ENCODE measurements at places on chromosomes 11 and 22. TPM values are rescaled to one million over a fixed set of nuclear protein-coding genes. Genes with fewer than 3 reads are reported as not detected.
A peak's percentile ranks its signal among the peaks of the same experiment; 100 is the strongest.

- peak within 1 kb of the TSS; percentile 96 for H3K27ac ChIP-seq
- H3K27me3 ChIP-seq: no peaks in the 10 kb centered on the region
- H3K36me3 ChIP-seq: peaks cover 2% of the 10 kb centered on the region
Observed at GRCh38 chr22:30266445-30267381, at the start of gene OSM. Gene OSM (minus strand): TSS chr22:30266851. CDS start chr22:30266799, 52 bp downstream.

DNA sequence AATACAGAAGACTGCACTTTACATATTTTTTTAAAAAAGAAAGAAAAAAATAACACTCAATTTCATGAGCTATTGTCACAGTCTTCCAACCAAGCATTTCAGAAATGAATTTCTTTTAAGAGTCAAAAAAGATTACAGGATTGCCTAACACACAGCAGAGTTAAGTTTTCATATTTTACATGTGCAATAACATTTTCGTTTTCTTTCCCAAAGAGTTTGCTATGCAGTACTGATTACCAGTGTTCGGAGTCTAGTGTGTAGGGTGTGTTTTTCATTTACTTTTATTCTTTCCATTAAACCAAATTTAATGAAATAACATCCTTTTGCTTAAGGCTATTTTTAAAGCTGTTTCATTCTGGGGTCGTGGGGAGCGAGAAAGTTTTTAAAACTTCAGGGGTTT lies 53.2 kb downstream of the MN1 start:
- DNase-seq: no peak
- H3K36me3 ChIP-seq: peaks cover 2% of the 10 kb centered on the region
- peaks cover 3% of the 10 kb centered on the region for H3K4me1 ChIP-seq
- no peak overlapping the region for H3K27ac ChIP-seq

DNA sequence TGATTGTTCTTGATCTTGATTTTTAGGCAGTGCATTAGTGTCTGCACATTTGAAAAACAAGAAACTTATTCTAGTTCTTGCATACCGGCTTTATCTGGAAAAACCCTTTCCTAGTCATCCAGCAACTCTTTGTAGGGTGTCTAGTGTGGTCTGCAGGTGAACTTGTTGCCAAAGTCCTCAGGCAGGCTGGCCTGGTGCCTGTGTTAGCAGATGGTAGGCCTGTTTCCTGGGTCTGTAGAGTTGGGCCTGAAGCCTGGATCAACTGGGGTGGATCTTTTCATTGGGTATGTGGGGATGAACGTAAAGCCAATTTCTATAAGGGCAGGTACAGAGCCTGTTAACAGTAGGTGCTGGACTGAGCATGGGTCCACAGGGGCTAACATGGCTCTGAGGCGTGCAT lies 5.6 kb upstream of the GLYATL1 start:
- H3K4me3 ChIP-seq: no peak overlapping the region
- H3K36me3 ChIP-seq: no peaks in the 10 kb centered on the region
- no peaks in the 10 kb centered on the region for H3K4me1 ChIP-seq
- peaks cover 41% of the 10 kb centered on the region for H3K27me3 ChIP-seq
- no peak for DNase-seq

- no peaks in the 10 kb centered on the region for H3K36me3 ChIP-seq
- no peak overlapping the region for H3K27ac ChIP-seq
- H3K4me3 ChIP-seq: no peak overlapping the region
- no peaks in the 10 kb centered on the region for H3K4me1 ChIP-seq
- H3K27me3 ChIP-seq: peaks cover 4% of the 10 kb centered on the region
- DNase-seq: no peak
Observed at GRCh38 chr11:27995083-27995482, 112.9 kb downstream of the KIF18A start.

Gene SLC22A25
- total RNA-seq: not detected

- H3K4me1 ChIP-seq: peaks cover 2% of the 10 kb centered on the region
- no peaks in the 10 kb centered on the region for H3K36me3 ChIP-seq
- DNase-seq: no peak
- H3K4me3 ChIP-seq: no peak overlapping the region
- H3K27ac ChIP-seq: no peak overlapping the region
Observed at GRCh38 chr11:64131683-64132190, 34.2 kb downstream of the MACROD1 start.

DNA sequence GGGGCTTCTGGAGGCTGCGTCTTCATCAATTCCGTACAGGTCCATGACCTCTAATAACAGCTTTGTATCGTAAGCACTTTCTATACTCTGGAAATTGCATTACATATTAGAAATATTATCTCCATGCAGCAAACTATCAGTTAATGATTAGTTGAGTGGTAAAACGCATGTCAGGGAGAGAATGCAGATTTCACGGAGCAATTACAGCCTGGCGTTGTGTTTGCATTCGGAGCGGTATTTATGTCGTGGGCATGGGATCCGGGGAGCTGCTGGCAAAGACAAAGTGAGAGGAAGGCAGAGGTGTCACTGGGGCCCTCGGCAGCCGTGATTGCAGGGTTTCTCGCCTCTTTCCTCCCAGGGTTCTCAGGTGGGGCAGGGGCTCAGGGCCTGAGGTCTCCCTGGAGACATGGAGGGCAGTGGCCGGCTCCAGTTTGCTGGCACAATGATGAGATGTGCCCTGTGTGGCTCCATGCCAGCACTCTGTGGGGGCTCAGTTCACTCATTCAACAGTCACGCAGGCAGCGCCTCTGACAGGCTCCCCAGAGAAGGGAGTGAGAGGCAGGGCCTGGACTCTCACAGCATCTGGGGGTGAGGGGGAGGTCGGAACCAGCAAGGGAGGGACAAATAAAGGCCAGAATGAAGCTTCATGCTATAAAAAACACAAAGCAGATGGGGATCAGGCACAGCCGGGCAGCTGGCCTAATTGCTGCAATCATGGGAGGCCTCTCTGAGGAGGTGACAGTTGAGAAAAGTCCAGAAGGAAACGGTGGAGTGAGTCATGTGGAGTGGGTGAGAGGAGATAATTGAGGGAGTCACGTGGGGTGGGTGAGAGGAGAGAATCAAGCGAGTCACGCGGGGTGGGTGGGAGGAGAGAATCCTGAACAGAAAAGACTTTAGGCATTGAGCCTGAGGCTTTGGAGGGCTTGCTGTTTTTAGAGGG lies 1002.7 kb downstream of the BRD1 start:
- H3K4me1 ChIP-seq: no peaks in the 10 kb centered on the region
- no peak overlapping the region for H3K4me3 ChIP-seq
- H3K36me3 ChIP-seq: peaks cover 2% of the 10 kb centered on the region
- DNase-seq: no peak
- H3K27me3 ChIP-seq: peaks cover 34% of the 10 kb centered on the region
- no peak overlapping the region for H3K27ac ChIP-seq

- H3K4me3 ChIP-seq: no peak overlapping the region
- H3K27me3 ChIP-seq: no peaks in the 10 kb centered on the region
- peaks cover 2% of the 10 kb centered on the region for H3K36me3 ChIP-seq
- no peaks in the 10 kb centered on the region for H3K4me1 ChIP-seq
Observed at GRCh38 chr11:31646216-31646615, 136.6 kb downstream of the ELP4 start.

GRCh38 chr22:47835726-47836125 lies 1073.3 kb downstream of the TBC1D22A start:
- H3K27ac ChIP-seq: no peak overlapping the region
- DNase-seq: no peak
- H3K27me3 ChIP-seq: peaks cover 56% of the 10 kb centered on the region
- H3K4me3 ChIP-seq: no peak overlapping the region

GRCh38 chr11:73257342-73258103 lies 14.6 kb upstream of the P2RY6 start:
- H3K4me3 ChIP-seq: no peak overlapping the region
- H3K27ac ChIP-seq: no peak overlapping the region
- H3K36me3 ChIP-seq: no peaks in the 10 kb centered on the region
- H3K4me1 ChIP-seq: peaks cover 4% of the 10 kb centered on the region
- peaks cover 13% of the 10 kb centered on the region for H3K27me3 ChIP-seq

Gene TRIM48
- not detected for total RNA-seq

Measured in T-helper 17 cell (primary cell).